ENCODE measurements at places on chromosomes 3 and 15. TPM values are rescaled to one million over a fixed set of nuclear protein-coding genes. Genes with fewer than 3 reads are reported as not detected.

The RYR3 gene
- total RNA-seq = 0.18 TPM

The ARHGEF3 gene
- total RNA-seq = 4.5 TPM

The PLA2G4E gene
- not detected for total RNA-seq

The TTC21A gene
- total RNA-seq = 28.9 TPM

The CCR3 gene
- total RNA-seq = not detected

The CA12 gene
- total RNA-seq = 79.6 TPM

The GPR62 gene
- total RNA-seq = not detected

The SRP14 gene
- 105 TPM for total RNA-seq

The NTRK3 gene
- total RNA-seq = 0.35 TPM

The TNFAIP8L3 gene
- 4.6 TPM for total RNA-seq

The TRMT10C gene
- total RNA-seq = 28.9 TPM

The RBM15B gene
- total RNA-seq = 23.1 TPM

The GOLGA6A gene
- total RNA-seq = not detected

The CPEB1 gene
- 2.5 TPM for total RNA-seq

The GRK7 gene
- total RNA-seq = not detected

The ITPR1 gene
- 142 TPM for total RNA-seq

The ADAM10 gene
- 71.5 TPM for total RNA-seq

The SYNPR gene
- total RNA-seq = not detected

The NPRL2 gene
- 45.4 TPM for total RNA-seq

The FOXB1 gene
- total RNA-seq = not detected

The MRPS11 gene
- total RNA-seq = 40.3 TPM

Measured in Peyer's patch (tissue), 4 donors.